Ascending aorta (tissue), 2 donors: ENCODE measurements at places on chromosomes 2 and 18.

DNA sequence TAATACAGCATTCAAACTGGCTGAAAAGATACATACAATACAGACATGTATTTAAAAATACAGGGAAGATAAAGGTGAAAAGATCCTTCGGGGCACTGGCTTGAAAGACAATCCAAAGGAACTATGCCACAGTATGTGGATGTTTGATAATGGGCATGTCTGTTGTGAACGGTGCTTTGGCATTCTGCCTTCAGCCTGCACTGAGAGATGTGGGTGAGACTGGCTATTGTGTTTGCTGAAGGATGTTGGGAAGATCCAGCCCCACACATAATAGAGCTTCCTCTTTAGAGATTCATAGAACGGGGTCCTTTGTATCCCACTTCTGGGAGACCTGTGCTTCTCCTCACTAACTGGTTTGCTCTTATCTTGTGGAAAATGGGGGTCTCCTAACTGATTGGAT lies 65.1 kb upstream of the CXCR4 start:
- no peak for DNase-seq

DNA sequence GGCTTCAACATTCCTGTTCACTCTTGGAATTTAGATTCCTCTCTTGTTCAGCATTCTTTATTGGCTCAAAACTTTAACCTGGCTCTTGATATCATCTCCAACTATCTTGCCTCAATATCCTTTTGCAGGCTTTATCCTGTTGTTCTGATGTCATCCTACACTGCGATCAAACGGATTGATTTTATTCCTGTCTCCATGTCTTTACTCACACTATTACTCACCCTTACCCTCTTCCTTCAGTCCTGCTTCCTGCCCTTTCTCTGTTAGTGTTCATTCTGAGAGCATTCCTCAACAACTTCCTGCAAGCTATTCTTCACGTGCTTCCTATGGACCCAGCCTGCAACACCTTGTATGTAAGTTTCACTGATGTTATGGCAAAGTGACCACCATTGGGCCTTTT lies 264.7 kb downstream of the RNF152 start:
- DNase-seq = no peak

DNA sequence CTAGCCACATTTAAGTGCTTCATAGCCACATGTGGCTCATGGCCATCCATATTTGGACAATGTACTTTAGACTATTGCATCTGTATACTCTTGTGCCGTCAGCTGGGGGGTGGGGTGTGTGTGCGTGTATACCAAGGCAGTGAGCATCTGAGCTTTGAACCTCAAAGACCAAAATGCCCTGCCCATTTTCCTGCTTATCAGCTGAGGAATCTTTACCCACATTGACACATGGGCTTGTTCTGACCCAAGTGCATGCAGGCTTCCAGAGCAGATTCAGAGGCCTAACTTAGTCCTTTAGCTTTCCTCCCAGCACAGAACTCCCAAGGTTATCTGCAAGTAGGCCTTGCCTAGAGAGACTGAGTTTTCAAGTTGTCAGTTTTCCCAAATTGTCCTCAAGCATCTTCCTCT lies 11.1 kb upstream of the MOCOS start:
- DNase-seq = no peak

- no peak for DNase-seq
Measured at GRCh38 chr2:58851598-58851997, 610.5 kb upstream of the FANCL start.

- no peak for DNase-seq
Measured at GRCh38 chr2:37201208-37201607, 4.9 kb downstream of the CEBPZOS start.

DNA sequence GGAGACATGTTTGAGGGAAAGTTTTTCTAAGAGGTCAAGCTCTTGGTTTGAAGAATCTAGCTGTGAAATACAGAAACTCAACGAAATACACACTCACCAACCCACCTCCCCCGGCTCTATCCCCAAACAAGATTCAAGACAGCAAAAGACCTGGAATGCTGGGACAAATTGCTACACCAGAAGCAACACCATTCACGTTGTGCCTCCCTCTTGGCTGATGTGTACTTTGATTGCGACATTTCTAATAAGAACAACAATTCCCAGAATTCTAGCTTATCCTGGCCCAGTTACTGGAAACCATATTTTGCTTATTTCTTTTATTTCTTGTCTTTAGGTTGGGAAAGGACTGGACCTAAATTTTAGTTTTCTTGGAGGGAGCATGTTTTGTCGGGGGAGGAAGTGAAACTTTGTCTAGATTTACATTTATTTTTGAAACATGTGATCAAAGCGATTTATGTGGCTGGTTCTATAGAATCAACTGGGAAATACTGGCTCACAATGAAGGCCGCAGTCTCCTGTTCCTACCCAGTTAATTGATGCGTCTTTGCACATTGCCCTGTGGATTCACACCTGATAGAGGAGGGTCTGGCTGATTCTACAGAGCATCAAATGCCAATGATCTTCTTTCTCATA lies 29.6 kb upstream of the LPIN1 start:
- no peak for DNase-seq

GRCh38 chr18:44229693-44230108 lies 451.0 kb upstream of the SETBP1 start:
- DNase-seq = no peak

DNA sequence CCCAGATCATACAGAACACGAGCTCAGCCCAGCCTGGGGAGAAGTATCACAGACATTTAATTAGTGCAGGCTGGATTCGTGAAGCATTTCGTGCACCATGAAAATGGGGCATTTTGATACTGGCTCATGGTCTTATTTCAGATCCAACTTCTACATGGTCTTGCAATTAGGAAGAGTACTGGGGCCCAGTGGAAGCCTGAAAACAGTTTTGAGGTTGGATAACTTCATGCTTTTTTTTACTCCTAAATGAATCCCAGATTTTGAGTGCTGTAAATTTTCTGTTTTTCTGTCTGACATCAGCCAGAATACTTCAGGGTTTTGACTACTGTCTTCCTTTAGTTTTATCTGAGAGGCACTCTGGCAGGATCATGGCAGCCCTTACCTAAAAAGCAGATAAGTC lies 160.1 kb downstream of the GFPT1 start:
- DNase-seq = no peak

GRCh38 chr18:62877411-62878221 lies 162.3 kb downstream of the PHLPP1 start:
- DNase-seq = no peak
